HepG2 (cell line): ENCODE measurements at places on chromosomes 6 and 20.

DNA sequence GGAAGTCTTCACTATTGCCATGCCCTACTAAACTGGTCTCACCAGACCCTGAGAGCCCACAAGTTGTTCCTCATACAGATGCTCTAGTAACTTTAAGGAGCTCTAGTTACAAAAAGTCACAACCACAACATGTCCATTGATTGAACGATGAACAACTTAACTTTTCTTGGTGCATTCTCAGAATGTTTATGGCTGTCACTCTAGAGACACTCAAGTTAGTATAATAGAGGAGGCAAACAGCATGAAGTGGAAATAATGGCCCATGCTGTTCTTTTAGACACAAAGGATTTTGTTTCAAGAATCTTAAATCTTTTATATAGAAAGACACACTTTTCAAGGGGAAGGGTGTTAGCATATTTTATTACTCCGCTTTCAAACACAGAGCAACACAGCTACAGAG lies 934.4 kb downstream of the HACE1 start:
- no peak for DNase-seq

GRCh38 chr20:46618316-46619100 lies 32.8 kb downstream of the SLC13A3 start:
- DNase-seq, result no peak

DNA sequence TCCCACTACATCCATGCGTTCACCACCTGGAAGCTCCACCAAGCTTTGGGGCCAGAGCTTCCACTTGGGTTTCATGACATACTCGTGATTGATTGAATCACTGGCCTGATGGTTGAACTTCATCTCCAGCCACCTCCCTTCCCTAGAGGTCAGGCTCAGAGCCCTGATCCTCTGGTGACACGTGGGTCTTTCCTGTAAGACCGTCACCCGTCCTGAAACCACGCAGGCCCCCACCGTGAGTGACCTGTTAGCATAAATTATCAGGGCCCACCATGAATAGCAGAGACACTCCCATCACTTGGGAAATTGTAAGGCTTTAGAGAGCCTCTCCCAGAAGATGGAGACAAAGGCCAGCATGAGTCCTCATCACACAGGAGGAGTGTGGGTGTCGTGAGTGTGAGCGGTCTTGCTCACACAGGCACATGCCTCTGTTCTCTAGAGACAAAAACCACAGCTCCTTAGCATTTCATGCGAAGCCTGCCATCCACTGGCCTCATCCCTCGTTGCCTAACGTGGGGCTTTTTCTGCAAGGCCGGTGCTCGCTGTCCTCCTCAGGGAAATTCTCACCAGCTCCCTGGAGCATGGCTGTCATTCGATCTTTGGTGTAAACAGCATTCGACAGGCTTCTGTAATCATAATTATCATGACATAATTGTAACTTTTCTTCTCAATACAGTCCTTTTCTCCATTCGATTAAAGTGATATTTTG lies 65.1 kb upstream of the DUSP22 start:
- no peak for DNase-seq

- no peak for DNase-seq
Measured at GRCh38 chr6:4901386-4902061, 102.3 kb downstream of the RPP40 start.

DNA sequence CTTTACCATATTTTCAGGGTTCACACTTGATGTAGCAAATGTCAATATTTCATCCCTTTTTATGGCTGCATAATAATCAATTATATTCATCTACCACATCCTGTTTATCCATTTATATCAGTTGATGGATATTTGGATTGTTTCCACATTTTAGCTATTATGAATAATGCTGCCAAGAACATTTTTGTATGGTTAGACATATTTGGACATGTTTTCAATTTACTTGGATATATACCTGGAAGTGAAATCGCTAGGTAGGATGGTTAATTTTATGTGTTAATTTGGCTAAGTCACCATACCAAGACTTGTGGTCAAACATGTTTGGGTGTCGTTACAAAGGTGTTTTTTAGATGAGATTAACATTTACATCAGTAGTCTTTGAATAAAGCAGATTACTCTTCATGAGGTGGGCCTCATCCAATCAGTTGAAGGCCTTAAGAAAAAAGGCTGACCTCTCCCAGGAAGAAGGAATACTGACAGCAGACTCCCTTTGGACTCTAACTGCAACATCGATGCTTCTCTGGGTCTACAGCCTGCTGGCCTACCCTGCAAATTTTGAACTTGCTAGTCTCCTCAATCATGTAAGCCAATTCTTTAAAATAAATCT lies 196.5 kb downstream of the BACH2 start:
- no peak for DNase-seq

DNA sequence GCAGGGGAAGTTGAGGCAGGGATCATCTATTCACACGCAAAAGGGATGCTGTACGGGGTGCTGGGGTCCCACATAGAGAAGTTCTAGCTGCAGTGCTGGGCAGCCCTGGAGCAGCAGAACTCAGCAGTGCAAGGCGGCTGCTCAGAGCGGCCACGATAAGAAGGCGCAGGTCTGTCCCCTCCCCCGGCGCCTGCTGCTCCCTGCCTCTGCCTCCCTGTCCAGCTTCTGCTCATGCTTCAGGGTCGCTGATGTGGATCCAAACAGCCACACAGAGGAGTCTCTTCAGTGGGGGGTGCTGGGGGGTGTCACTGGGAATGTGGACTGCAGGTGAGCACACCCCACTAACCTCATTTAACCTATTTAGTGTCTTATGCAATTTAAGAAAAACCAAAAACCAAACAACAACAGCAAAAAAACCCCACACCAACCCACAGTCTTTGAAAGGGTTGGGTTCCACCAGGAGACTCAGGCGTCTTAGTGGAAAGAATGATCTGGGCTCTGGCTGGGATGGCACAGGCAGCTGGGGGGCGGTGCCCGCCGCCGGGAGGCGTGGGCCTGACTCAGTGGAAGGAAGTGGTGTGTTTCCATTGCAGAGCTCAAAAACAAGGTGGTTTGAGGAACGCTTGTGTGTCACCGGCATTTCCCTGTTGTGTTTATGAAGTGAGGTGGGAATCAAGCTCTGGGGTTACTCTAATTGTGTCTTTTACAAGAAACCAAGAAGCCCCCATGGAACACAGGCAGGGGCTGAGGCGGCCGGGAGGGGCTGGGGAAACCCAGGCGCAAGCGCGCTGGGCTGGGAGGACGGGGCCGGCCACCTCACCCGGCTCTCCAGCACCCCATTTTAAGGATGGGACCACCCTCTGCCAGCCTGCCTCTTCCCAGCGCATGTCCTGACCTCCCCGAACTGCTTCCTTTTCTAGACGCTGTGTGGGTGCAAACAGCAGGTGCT lies 55.1 kb downstream of the IRF4 start:
- no peak for DNase-seq

DNA sequence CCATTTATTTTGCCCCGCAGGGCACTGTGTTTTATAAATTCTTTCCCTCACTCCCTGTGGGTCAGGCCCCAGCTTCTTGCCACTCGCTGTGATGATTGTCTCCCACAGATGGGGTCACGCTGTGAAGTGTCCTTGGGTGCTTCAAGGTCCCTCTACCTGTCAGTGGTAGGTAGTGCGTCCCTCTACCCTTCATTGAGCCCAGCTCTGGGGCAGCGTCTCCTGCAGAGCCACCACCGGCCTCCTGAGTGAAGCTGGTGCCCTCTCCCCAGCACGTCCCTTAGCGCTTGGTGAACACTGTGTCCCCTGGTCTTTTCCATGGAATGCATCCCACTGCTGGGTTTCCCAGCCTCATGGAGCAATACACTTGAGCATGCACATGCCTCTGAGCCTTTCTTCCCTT lies 108.2 kb downstream of the NRN1 start:
- DNase-seq, result no peak

GRCh38 chr6:4107873-4108272 lies 27.5 kb downstream of the ECI2 start:
- DNase-seq, result peak; percentile 24

- DNase-seq, result peak; percentile 10
Measured at GRCh38 chr6:113750151-113750855, 106.8 kb upstream of the MARCKS start.

DNA sequence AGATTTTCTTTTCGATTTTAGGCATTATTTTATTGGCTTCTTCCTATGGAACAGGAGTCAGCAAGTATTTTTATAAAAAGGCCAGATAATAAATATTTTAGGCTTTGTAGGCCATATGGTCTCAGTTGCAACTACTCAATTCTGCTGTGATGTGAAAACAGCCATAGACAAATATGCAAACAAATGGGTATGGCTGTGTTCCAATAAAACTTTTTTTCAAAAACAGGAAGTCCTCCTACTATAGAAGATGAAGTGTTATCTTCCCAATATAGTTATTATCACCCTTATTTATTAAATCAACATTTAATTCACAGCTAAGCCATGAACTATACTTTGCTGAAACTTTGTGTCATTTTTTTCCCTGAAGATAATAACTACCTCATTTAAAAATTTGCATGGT lies 57.2 kb downstream of the CHD6 start:
- no peak for DNase-seq

GRCh38 chr20:16062661-16063581 lies 510.3 kb downstream of the KIF16B start:
- no peak for DNase-seq

DNA sequence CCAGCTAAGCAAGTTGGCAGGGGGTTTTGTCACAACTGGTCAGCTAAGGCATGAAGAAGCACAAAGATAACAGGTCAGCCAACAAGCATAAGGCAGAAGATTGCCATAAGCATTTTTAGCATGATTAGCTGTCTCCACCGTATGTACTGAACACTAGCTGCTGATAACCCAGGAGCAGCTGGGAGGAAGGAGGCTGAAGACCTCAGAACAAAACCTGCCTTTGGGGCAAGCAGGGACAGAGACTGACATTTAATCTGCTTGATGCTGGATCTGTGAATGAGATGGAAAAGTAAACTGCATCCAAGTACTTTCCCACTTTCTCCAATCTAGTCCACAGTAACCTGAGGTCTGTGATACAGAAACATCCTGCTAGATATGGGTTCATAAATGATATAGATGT lies 353.0 kb upstream of the MAP3K7 start:
- no peak for DNase-seq

DNA sequence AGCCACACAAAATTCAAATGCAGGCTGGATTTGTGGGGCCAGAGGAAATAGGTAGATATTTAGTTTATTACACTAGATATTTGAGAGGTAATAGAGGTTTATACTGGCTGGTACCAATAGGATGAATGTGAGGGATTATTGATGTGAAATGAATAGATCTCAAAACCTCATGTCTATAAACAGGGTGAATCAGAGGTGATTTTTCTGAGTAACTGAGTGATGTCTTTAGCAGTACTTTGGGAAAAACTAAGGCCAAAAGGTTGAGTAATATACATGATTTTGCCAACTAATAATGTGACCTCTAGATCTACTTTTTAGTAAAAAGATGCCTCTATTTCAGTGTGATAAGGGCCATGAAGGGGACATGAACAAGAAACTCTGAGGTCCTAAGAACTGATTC lies 86.8 kb downstream of the HAO1 start:
- DNase-seq, result no peak

- DNase-seq, result no peak
Measured at GRCh38 chr6:98695091-98695801, 139.1 kb upstream of the POU3F2 start.

DNA sequence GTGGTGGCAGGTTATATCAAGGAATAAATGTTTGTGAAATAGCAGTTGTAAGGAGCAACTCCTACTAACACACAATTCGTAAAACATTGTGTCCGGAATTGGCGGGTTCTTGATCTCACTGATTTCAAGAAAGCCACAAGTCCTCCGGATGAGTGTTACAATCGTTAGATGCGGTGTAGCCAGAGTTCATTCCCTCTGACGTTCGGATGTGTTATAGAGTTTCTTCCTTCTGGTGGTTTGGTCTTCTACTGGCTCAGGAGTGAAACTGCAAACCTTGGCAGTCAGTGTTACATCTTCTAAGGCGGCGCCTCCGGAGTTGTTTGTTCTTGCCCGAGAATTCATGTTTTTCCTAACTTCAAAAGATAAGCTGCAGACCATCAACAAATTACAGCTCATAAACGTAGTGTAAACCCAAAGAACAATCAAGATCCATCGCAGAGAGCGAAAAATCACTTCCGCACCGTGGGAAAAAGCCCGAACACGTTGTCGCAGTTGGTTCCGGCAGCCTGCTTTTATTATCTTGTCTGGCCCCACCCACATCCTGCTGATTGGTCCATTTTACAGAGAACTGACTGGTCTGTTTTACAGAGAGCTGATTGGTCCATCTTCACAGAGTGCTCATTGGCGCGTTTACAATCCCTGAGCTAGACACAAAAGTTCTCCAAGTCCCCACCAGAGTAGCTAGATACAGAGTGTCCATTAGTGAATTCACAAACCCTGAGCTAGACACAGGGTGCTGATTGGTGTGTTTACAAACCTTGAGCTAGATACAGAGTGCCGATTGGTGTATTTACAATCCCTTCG lies 58.2 kb downstream of the TRIM27 start:
- DNase-seq, result peak; percentile 96

GRCh38 chr20:60272790-60273189 lies 314.6 kb downstream of the CDH26 start:
- DNase-seq, result no peak

- no peak for DNase-seq
Measured at GRCh38 chr6:163897669-163898068, 483.2 kb downstream of the QKI start.

GRCh38 chr6:152130441-152130840 lies 323.0 kb downstream of the ESR1 start:
- DNase-seq, result no peak

DNA sequence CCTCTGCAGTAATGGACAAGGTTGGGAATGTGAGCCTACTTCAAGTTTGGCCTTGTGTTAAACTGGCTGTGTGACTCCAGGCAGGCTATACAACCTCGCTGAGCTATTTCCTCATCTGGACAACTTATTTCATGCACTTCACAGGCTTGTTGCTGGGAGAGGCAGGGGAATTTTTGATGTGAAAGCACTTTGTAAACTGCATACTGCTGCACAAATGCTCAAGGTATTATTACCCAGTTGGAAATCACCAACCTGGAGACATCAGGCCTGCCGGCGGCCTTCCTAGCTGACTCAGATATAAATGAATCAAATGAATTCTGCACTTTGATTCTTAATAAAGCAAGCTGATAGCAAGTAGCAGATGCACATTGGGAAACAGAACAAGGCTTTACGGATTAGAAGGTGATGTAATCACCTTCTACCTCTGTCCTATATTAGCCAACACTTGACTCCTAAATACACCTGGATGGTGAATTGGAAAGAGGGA lies 10.1 kb downstream of the JARID2 start:
- no peak for DNase-seq

GRCh38 chr6:20840675-20841074 lies 306.4 kb downstream of the CDKAL1 start:
- DNase-seq, result no peak

GRCh38 chr20:17752459-17752858 lies 52.7 kb downstream of the BANF2 start:
- DNase-seq, result no peak

- no peak for DNase-seq
Measured at GRCh38 chr6:167475947-167476346, 151.1 kb downstream of the TTLL2 start.
